Stimulated activated CD4-positive, alpha-beta T cell treated with anti-CD3 and anti-CD28 coated beads, Interleukin-1b, Interleukin-23, amount 100 ng/mL, for 1 hour (primary cell): ENCODE measurements at places on chromosomes 16 and 17.
A peak's percentile ranks its signal among the peaks of the same experiment; 100 is the strongest.

GRCh38 chr16:10178080-10178479 lies 4.1 kb downstream of the GRIN2A start:
- DNase-seq: no peak

DNA sequence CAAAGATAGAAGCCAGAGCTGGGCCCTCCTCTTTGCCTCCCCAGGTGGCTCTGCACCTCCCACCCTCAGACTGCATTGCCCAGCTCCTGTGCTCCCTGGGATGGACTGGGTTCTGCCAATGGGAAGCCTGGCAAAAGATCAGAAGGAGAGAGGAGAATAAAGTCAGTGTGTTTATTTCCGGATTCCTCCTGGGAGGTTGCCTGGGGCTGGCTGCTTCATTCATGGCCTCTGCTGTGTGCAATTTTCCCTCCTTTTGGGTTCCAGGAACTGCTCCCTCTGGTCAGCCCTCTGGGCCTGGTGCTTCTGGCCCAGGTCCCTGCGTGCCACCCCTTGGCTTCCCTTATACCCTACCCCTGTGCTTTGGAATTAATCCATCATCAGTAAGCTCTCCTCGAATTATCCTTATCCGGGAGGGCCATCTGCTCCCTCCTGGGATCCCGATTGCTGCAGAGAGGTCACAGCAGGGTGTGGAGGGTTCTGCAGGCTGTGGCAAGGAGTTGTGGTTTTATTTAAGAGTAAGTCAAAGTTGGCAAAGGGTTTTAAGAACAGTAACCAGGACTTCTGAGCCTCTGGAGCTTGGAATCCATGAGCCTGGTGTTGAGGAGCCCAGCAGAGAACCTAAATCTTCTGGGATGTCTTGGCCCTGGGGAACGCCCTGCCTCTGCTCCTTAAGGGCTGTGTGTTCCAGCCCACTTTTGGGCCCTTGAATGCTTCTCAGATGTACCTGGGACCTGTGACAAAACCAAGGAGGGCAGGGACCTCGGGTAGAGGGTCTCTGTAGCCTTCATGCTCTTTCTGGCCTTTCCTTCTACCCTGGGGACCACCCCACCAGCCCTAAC lies 8.2 kb upstream of the MMP2 start:
- DNase-seq: no peak

GRCh38 chr16:8905168-8905762 lies 23.1 kb downstream of the LITAFD start:
- DNase-seq: no peak

DNA sequence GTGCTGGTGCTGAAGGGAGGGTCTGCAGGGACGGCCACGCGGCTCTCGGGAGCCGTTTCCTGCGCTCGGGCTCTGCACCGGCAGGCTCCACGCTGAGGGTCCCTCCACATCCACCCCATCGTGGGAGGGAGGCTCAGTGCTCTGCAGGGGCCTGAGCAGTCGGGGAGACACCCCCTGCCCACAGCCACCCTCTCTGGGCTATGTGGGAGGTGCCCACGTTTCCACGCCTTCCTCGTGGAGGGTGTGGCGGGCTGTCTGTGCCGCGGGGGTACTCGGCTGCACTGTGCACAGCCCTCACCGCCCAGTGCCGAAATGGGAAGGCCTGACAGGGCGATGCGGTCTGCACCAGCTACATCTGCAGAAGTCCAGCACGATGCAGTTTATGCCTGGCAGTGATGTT lies 25.5 kb upstream of the ZNF750 start:
- DNase-seq: no peak

DNA sequence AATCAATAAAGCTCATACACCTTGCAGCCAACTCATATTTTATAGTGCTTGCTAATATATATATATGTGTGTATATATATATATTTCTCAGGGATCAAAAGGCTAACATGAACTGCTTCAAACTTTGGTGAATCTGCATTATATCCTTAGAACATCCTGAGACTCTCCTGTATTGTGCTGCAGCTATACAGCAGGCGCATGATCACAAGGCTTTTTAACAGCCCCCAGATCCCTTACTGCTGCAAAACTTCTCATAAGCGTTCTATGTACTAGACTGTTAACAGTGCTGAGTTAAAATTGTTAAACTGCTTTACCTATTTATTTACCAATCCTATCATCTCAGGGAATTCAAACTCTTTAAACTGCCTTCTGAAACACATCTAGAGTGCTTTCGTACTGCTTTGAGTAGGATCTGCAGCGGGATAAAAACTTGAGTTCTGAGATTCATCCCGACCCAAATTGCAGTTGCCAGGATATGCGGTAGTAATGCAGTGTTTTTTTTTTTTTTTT lies 1.3 kb downstream of the GPATCH8 start:
- no peak for DNase-seq

DNA sequence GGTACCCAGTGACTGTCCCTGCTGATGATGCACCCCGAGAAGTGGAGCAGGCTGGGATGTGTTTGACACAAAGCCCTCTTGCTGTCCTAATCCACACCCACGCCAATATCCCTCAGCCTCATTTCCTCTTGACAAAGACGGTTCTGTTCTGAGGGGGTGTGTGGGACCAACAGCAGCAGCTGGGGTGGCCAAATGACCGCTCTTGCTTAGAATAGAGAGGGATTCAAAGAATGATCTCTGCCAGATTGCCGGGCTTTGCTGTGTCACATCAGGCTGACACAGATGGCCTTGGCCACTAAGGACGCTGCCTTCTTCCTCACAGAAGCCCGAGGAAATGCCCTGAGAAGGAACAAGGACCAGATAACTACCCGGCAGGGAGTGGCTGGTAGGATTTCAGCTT lies 250.7 kb downstream of the NTN1 start:
- no peak for DNase-seq

DNA sequence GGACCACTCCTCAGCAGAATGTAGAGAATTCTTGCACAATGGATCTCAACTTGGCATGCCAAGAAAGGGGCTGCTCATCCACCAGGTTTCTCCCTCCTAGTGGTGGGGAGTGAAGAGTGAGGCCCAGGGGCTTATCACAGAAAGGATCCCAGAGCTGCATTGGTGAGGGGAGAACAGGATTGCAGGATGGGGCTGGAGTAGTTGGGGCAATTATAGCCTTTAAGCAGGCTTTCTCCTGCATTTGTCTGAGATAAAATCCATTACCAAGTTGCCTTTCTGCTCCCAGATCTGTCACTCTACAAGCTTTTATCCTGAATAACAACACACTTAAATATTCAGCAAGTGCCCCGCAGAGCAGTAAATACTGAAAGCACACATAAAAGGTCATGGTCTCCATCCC lies 130.8 kb upstream of the CES5A start:
- DNase-seq: no peak

DNA sequence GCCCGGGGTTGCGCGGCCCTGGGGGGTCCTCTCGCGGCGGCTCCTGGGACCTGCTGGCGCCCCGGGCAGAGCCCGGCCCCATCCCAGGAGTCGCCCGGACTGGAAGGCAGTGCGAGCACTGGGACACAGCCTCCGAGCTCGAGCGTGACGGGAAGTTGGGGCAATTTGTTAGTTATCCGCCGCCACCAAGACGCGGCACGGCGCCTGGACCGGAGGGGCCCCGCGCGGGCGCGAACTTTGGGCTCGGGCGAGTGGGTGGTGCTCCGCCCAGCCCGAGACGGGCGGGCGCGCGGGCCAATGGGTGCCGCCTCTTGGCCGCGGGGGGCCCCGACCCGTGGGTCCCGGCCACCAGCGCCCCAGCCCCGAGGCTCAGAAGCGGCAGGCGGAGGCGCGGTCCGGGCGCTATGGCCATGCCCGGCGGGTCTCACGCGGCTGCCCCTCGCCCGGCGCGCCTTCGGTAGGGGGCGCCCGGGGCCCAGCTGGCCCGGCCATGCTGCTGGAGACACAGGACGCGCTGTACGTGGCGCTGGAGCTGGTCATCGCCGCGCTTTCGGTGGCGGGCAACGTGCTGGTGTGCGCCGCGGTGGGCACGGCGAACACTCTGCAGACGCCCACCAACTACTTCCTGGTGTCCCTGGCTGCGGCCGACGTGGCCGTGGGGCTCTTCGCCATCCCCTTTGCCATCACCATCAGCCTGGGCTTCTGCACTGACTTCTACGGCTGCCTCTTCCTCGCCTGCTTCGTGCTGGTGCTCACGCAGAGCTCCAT lies at the start of gene ADORA2B:
Gene ADORA2B, plus strand, starts transcription at position 372 of the 768 bp plus-strand sequence. Its CDS starts 119 bp downstream, at position 491.
- peak; percentile 30 for DNase-seq

DNA sequence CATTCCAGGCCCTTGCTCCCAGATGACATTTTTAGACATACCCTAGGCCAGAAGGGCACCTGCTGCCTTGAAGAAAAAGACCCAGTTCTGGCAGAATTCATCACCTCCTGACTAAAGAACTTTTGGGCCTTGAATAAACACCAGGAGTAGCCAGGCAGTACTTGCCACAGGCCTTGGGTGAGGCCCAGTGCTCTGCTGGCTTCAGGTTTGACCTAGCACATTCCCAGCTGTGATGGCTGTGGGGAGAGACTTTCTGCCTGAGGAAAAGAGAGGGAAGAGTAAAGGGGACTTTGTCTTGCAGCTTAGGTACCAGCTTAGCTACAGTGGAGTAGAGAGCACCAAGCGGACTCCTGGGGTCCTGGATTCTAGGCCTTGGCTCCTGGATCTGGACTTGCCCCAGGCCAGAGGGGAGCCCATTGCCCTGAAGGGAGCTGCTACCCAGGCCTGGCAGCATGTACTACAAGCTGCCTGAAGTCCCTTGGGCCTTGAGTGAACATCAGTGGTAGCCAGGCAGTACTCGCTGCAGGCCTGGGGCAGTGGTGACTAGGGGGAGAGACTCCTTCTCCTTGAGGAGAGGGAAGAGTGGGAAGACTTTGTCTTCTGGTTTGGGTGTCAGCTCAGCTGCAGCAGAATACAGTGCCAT lies 44.3 kb downstream of the ABCA8 start:
- DNase-seq: no peak

- DNase-seq: no peak
Measured at GRCh38 chr17:82656266-82656665, 8.0 kb upstream of the WDR45B start.

- DNase-seq: peak; percentile 20
Measured at GRCh38 chr17:32936894-32937500, 9.0 kb downstream of the TMEM98 start.

GRCh38 chr17:4739122-4740024 lies at the start of the genes CXCL16 and ZMYND15:
Gene CXCL16, minus strand, starts transcription at chr17:4739928. Its CDS starts 589 bp downstream, at chr17:4739339.
Gene ZMYND15, plus strand, starts transcription at chr17:4739833. Its CDS starts 716 bp downstream, at chr17:4740549.
- DNase-seq: peak; percentile 19

- DNase-seq: no peak
Measured at GRCh38 chr17:39999067-39999466, 16.2 kb upstream of the CSF3 start.

DNA sequence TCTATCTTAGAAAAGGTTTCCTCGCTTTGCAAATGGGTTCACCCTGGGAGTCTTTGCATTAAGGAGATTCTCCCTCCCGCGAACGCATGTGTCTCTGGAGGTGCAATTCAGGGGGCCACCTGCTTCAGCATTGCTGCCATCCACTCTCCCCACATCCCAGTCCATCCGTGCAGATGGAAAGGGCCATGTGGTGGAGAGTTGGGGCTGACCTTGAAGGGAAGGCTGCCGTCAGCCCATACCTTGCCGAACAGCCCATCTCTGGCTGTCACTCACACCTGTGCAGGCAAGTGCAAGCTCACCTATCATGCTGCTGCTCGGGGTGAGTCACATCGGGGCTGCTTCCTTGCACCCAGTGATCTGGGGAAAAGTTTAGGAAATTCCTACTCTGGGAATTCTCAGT lies 106.1 kb downstream of the ZNF423 start:
- no peak for DNase-seq

GRCh38 chr16:30368122-30368791 lies 2.0 kb downstream of the TBC1D10B start:
- no peak for DNase-seq

GRCh38 chr17:45227926-45228762 lies 6.5 kb downstream of the FMNL1 start:
- DNase-seq: no peak

DNA sequence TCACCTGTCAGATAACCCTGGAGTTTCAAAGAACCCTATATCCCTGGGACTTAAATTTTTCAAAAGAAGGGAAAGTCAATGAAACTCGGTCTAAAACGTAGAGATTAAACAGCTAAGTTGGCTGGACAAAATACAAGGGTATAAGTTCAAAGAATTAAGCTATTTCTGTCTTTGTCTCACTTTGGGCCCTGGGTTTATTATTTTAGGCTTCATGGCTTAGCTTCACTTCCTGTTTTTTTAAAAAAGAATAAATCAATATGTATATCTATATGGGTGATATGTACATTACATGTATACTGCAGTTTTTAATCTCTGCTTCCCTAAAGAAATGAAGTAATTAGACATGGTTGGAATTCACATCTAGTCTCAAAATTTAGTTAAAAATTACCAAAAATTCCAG lies 132.3 kb downstream of the TRIM37 start:
- no peak for DNase-seq

- DNase-seq: no peak
Measured at GRCh38 chr16:24748242-24748641, 18.8 kb downstream of the TNRC6A start.

GRCh38 chr16:68790130-68790761 lies 53.1 kb upstream of the TANGO6 start:
- no peak for DNase-seq
